NT2/D1 (cell line): ENCODE measurements at places on chromosomes 7 and 10.

- DNase-seq = no peak
Observed at GRCh38 chr7:73799282-73800141, 29.4 kb upstream of the CLDN3 start.

- DNase-seq = no peak
Observed at GRCh38 chr7:73817121-73817520, 13.7 kb upstream of the CLDN4 start.

DNA sequence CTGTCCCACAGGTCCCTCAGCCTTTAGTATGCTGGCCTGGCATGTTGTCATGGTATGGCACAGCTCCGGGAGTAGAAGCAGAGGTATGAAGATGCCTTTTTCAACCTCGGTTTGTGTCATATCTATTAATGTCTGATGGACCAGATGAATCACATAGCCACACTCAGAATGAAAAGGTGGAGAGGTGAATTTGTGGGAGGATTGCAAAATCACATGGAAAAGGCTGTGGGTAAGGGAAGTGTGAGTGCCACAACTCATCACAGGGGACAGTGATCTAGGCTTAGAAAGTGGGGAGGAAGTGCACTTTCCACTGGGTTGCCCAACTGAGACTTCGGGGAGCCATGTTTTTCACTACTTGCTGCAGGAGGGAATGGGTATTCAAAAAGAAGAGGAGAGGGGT lies 190.7 kb downstream of the WDR11 start:
- DNase-seq = no peak

DNA sequence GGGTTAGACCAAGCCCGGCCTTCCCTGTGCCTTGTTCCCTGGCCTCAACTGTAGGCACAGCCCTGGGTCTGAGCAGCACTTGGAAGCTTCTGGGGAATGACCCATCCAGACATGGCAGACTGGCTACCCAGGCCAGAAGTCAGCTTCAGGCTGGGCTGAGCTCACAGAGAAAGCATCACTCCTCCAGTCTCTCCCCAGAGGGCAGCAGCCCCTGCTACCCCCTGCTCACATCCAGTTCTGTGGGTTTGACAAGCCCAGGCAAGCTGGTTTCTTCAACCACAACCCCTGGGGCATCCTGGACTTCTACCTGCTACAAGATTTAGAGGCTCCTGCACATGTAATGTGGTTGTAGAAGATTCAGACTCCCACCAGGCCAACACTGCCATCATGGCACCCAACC lies 9.0 kb downstream of the C10orf71 start:
- no peak for DNase-seq

DNA sequence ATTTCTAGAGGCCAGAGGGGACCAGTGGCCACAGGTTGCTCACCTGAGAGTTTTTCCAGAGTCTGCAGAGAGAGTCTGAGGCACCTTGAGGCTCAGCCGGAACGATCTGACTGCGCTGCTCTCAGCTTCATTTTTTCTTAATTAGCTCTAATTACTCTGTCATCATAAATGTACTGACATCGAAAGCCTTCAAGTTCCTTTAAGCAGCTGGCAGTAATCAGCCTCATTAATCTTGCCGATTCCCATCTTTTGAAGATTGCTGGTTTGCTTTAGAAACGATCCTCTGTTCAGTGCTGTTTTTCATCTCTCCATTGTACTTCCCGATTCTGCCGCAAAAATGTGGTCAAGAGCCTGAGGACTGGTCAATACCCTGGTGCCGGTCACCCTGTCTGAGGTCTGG lies 454.7 kb downstream of the TYW1 start:
- no peak for DNase-seq

DNA sequence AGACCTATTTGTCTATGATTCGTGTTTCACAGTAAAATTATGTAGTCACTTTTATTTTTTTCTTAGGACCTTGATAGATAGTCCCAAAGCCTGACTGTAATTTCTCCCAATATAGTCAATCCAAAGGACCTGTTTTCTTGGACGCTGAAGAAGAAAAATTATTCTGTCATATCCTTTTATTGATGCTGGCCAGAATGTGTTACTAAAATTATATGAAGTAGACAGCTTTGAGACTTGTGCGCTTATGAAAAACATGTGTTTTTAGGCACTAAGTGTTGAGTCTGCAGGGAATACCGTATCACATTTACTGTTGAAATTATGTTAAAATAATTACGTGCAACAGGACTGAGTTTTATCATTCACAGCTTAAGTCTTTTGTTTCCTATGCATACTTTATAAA lies 17.9 kb downstream of the TES start:
- DNase-seq = no peak

DNA sequence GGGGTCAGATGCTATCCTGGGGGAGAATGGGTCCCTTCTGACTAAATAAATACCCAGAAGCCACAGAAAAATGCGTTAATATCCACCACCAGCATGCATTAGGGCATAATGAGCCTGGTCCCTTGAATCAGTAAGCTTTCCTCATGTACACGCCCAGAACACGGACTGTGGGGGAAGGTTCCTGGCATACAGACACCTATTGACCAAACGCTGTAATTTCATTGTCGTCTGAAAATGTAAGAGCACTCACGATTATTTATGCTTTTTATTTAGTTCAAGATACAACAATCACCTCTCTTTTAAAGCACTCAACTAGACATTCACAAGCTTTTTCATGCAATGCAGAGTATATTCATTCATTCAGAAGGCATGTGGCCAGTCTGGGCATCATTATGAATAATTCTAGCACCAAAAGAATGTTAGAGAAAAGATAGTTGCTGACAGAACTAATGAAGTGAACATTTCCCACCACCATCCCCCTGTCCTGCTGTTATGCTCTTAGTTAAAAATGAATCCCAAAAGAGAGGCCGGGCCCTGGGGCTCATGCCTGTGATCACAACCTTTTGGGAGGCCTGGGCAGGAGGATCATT lies 101.0 kb downstream of the SVIL start:
- DNase-seq = no peak

DNA sequence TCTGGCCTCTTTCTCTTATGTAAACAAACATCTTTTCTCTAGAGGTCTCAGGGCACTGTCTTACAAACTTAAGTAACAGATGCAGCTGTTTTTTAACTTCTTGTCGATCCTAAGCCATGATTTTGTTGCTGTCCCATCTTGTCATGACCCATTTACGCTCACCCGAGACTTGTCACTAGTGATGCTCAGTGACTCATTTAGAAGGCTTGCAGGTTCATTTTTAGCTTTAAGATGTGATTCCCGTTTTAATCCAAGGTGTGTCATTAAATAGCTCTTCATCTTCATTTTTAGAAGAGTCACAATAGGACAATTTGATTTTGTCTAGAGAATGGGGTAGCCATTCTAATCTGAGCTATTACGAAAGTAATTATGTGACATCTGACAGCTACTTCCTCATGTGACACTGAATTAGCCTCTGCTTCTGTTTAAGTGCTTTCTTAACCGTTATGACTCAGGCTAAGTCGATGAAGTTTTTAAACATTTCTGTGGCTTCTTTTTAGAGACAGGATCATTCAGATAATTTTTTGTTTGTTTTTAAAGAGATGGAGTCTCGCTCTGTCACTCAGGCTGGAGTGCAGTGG lies 42.7 kb downstream of the SPDYE5 start:
- no peak for DNase-seq

DNA sequence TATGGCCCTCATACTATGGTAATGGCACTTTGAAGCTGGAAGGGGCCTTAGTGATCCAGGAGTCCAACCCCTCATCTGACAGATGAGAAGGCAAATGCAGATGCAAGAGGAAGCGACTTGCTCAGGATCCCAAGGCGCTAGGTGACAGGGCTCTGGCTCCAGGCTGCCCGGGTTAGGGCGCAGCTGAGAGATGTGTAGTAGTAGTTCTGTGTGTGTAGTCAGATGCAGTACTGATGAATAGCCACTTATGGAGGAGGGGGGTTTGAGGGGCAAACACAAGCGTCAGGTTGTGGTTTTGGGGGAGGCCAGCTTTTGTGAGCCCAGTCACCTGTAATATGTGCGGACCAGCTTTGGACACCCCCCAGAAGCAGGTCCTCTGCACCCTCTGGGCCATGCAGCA lies 4.8 kb downstream of the ADRA2A start:
- no peak for DNase-seq

DNA sequence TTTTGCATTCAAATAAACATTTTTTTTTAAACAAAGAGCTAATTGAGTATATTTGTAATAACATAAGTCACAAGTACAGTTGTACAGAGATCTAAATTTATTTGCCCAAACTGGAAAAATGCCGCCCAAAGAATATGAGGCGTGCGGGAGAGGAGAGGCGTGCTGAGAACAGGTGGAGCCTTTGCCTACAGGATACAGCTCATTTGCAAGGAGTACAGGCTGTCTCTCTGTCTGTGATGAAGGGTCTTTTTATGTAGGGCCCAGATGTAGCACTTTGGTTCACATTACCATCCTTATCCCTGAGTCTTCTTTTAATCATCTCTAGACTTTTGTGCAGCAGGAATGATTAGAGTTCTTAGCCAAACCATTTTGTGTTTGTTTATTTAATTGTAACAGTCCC lies 58.2 kb downstream of the POU6F2 start:
- no peak for DNase-seq

GRCh38 chr7:133702078-133702477 lies 425.1 kb upstream of the LRGUK start:
- no peak for DNase-seq

DNA sequence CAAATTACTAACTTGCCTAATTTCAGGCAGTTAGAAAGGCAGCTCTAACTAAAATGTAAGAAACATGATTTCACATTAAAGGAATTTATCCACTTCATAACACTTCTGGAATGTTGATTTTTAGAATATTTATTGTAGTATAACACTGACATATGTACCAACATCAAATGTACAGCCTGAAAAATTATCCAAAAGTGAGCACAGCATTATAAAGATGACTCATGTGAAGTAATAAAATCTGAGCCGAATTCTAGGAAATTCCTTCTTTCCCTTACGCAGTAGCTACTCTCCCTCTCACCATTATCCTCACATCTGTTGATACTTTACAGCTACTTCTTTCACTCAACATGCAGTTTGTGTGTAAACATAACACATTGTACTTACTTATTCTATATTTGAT lies 610.6 kb downstream of the ZWINT start:
- DNase-seq = no peak

DNA sequence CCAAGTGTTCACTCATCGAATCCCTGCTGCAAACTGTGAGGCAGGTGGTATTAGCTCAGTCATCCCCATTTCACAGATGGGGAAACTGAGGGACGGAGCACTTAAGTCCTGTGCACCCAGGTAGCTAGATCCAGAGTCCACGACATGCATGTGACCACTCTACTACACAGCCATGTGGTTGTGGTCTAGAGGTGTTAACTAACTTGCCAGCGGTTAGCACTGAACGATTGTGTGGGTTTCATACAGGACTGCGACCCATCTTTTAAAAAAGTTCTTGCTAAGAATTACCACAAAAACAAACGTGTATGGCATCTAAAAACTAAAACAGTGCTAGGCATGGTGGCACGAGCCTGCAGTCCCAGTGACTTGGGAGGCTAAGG lies 16.1 kb upstream of the ABCC2 start:
- no peak for DNase-seq

DNA sequence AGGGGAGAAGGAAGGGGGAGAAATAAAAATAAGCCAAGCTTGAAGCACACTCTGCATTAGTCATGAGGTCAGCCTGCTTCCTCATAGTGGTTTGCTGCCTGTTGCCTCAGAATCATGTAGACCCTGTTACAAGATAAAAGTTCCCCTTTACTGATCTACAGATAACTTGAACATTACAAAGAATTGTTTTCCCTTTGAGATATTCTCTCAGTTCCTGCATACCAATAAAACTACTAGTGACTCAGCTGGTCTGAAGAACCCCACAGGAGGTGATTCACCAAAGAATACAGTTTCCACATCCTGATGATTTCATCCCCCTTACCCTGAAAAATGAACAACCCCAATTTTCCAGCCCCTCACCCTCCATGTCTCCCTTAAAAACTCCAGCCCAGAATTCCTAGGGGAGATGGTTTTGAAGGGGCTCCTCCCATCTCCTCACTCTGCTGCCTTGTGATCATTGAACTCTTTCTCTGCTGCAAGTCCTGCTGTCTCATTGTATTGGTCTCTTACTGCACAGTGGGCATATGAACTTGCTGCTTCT lies 31.5 kb upstream of the NRP1 start:
- no peak for DNase-seq

DNA sequence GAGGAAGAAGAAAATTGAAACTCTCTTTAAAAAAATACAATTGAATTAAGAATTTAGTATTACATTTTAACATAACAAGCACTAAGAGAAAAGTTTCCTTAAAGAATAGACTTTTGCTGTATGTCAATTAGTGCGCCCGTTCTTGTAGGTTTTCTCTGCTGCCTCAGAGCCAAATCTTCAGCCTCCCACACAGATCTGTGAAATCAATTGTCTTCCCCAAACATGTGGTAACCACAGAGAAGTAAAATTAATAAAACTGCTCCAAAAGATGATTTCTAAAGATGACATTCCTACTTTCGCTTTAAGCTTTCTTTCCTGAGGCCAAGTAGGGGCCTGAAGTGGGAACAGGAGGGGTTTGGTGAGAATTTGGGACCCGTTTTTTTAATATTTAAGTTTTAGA lies 113.2 kb upstream of the ADO start:
- no peak for DNase-seq

- no peak for DNase-seq
Observed at GRCh38 chr10:114285961-114286441, 46.9 kb downstream of the VWA2 start.
